ENCODE measurements at places on chromosomes 6 and 20.

GRCh38 chr6:56732517-56732916 is 89.8 kb upstream of the DST start:
- DNase-seq: no peak

GRCh38 chr20:41030531-41031242 is 2.1 kb downstream of the TOP1 start:
- no peak for DNase-seq

DNA sequence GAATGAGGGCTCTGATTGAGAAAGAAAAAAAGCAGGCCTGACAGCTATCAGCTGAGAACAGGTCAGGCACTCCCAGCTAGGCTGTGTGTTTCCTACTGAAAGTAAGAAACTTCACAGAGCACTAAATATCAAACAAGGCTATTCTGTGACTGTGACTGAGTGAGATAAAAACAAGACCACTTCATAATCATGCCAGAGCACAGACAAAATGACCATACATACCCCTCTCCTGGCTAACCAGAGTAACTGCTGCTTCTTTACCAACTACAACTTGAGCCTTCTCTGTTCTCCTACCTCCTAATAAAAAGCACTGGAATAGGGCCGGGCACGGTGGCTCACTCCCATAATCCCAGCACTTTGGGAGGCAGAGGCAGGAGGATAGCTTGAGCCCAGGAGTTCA is 6.8 kb upstream of the BTN1A1 start:
- no peak for DNase-seq

GRCh38 chr20:50385733-50386640 is 124.2 kb upstream of the PTPN1 start:
- DNase-seq: no peak

- DNase-seq: no peak
These were observed 21.9 kb upstream of the NPBWR2 start for GRCh38 chr20:64129146-64129782.

GRCh38 chr6:109815054-109815453 is 124.0 kb downstream of the FIG4 start:
- no peak for DNase-seq

DNA sequence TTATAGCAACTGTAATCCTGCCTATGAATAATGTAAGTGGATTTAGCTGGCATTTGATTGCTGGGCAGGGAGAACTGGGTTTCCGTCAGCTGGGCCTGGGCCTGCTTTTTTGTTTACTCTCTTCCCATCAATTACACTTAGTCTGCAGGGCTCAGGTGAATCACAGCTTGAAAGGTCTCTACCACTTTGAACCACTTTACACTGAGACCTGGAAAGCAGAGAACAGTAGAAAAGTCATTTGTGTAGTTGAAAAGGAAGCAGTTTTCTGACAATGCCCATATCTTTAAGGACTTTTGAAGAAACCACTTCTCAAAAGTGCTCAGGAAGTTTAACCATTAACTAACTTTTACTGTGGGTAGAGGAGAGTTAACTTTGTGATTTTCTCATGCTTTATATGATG is 315.4 kb upstream of the SASH1 start:
- no peak for DNase-seq

Data from gastrocnemius medialis (tissue), 4 donors.